ENCODE measurements at places on chromosomes 2 and 18. TPM values are rescaled to one million over a fixed set of nuclear protein-coding genes. Genes with fewer than 3 reads are reported as not detected.

The KLHL41 gene
- not detected for total RNA-seq

GRCh38 chr18:31301201-31301655 lies 16.7 kb upstream of the DSG1 start:
- DNase-seq = no peak

DNA sequence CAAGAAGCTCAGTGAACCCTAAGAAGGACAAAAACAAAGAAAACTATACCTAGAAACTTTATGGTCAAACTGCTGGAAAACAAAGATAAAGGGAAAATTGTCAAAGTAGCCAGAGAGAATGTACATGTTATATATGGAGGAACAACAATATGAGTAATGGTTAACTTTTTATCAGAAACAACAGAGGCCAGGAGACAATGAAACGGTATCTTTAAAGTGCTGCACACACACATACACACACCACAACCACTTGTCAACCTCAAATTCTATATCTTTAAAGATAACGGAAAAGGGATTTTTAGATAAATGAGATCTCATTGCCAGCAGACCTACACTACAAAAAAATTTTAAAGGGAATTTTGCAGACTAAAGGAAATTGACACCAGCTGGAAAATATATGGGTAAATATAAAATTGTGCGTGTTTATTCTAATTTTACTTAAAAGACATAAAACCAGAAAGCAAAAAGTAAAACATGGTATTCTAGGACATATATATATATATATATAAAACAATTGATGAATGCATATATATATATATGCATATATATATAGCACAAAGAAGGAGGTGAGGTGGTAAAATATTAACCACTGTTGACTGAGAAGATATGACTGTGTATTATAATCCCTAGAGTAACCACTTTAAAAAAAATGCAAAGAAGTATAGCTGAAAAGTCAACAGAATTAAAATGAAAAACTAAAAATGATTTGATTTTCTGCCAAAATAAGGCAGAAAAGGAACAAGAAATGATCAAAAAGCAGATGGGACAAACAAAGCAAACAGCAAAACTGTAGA lies 172.0 kb downstream of the SRBD1 start:
- no peak for DNase-seq

GRCh38 chr2:112784199-112785189 lies at the start of gene IL1A:
TSS of gene IL1A (minus strand) at chr2:112784493. CDS start at chr2:112783770, 723 bp downstream.
- no peak for DNase-seq

DNA sequence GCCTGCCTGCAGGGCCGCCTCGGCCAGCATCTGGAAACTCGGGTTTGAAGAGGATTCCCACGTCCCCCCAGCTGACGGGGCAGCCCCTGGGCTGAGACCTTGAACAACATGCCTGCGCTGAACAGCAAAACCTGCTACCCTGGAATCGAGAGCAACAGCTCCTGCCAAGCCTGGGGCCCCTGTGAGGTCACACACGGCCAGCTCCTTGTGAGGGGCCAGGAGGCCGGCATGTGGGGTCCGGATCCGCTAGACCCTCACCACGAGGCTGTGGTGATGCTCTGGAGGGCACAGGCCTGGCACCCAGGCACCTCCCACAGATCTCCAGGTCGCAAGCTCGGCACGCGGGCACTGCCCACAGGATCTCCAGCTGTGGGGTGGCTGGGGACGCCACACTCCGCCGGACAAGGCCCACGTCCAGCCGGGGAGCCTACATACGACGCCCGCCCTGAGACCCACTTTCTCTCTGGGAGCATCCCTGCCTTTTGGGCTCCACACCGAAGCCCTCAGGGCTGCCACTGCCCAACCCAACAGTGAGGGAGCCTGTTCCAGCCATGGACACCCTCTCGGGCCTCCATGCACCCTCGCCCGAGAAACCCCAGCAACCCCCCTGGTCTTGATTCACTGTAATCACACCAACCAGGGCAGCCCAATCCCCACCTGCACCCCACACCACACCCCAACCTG lies 34.1 kb downstream of the SLC66A2 start:
- DNase-seq = no peak
